ENCODE measurements at places on chromosomes 5 and 9.

- DNase-seq, result no peak
These were observed 172.5 kb upstream of the PTPRD start for GRCh38 chr9:10785255-10785654.

DNA sequence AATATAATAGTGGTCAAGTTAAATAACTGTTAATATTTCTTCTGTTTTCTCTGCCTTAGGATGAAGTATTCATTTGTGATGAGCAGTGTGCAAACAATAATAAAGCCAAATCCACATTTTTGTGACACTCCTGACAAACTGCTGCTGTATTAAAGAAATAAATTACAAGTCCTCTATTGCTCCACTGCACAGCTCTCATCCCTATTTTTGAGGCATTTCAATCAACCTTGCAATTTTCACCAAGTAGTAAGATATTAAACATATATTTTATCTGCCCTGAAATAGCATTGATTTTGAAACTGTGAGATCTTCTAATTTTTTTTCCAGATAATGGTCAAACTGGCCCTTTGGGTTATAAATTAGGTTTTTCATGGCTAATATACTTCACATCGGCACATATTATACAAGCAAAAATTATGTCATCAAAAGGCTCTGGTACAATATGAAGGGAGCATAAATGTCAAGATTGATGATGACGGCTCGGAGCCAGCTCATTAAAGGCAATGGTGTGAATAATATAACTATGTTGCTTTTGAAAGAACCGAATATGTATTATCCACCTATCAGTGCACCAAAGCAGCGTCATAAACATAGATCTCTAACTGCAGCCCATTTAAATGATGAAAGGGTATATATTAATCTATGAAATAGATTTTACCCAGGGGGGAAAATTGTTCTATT, 764.9 kb downstream of the DNAH5 start:
- no peak for DNase-seq

- DNase-seq, result no peak
These were observed 118.4 kb downstream of the PAPPA start for GRCh38 chr9:116271991-116272390.

GRCh38 chr5:55657443-55657842, 54.7 kb downstream of the SLC38A9 start:
- DNase-seq, result no peak

DNA sequence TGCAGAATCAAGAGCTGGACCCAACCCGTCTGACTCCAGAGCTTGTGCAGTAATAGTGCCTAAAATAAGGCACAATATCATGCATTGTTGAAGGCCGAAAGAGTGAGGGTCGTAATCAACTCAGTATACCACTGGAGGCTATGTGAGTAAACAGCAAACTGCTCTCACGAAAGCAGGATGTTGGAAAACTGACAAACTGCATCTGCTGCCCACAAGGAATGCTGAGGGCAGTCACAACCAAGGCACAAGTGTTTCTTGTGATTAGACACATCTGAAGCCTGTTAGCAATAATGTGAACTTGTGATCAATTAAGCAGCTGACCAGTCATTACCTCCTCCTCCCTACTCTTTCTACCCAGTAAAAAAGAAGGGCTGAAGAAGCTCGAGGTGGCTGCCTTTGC, 48.8 kb downstream of the TRPM3 start:
- DNase-seq, result no peak

DNA sequence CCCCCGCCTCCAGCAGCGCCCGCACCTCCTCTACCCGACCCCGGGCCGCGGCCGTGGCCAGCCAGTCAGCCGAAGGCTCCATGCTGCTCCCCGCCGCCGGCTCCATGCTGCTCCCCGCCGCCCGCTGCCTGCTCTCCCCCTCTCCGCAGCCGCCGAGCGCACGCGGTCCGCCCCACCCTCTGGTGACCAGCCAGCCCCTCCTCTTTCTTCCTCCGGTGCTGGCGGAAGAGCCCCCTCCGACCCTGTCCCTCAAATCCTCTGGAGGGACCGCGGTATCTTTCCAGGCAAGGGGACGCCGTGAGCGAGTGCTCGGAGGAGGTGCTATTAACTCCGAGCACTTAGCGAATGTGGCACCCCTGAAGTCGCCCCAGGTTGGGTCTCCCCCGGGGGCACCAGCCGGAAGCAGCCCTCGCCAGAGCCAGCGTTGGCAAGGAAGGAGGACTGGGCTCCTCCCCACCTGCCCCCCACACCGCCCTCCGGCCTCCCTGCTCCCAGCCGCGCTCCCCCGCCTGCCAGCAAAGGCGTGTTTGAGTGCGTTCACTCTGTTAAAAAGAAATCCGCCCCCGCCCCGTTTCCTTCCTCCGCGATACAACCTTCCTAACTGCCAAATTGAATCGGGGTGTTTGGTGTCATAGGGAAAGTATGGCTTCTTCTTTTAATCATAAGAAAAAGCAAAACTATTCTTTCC, 19.3 kb downstream of the CDKN2A start:
- no peak for DNase-seq

DNA sequence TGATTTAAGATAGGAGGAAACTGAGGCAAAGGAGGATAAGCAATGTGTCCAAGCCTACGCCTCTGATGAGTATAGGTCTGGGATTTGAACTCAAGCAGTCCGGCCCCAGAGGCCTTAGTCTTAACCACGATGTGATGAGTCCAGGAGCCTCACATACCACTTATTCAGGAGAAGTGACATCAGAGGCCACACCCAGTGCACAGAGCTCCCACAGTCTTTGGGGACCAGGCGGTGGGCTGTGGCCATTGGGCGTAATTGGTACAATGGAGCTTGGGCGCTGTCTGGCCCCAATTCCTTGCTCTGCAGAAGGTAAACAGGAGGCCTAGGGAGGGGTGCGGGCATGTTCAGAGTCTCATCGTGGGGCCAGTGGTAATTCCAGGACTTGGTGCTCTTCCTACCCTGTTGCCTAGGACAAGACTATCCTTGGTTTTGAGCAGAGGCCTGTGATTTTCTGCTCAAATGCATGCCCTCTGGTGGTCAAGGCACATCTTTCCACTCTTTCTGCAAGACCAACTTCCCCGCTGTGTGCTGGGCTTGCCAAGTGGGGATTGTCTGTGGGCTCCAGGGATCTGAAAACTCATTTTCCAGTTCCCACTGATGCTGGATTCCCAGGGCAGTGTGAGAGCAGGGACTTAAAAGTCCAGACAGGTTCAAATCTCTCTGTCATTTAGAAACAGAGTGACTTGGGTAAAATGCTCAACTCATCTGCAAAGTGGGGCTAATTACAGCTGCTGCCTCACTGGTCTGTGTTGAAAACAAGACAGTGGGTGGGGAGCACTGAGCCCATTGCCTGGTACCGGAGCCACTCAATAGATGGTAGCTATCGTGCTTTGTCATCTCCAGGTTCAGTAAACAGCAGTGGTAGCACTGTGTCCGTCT, 15.8 kb downstream of the NDST1 start:
- DNase-seq, result no peak

- no peak for DNase-seq
These were observed 173.5 kb downstream of the C5orf15 start for GRCh38 chr5:133794771-133795415.

DNA sequence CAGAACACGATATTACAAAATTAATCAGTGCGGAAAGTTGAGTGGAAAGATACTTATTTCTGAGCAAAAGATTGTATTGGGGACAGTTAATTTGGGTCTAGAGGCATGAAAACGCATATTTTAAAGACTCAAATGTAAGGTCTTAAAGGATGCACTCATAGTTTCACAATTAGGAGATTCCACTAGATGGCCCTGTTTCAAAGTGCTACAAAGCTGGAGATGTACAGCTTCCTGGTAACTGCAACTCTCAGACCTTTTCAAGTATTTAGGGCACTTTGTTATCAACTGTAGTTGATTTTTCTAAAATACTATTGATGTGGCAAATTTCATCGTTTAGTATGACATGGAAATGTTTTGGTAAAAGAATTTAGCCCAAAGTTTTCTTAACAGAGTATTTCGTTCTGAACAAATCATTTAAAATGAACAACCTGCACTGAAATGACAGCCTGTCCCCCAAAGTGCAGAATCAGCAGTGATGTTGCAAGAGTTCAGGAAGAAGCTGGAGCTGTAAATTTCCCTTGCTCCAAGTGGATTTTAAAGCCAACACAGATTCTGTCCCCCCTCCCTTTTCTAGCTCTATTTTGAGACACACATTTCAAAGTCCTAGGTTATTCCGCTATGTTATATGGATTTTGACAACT, 16.2 kb upstream of the NDUFB6 start:
- DNase-seq, result no peak

DNA sequence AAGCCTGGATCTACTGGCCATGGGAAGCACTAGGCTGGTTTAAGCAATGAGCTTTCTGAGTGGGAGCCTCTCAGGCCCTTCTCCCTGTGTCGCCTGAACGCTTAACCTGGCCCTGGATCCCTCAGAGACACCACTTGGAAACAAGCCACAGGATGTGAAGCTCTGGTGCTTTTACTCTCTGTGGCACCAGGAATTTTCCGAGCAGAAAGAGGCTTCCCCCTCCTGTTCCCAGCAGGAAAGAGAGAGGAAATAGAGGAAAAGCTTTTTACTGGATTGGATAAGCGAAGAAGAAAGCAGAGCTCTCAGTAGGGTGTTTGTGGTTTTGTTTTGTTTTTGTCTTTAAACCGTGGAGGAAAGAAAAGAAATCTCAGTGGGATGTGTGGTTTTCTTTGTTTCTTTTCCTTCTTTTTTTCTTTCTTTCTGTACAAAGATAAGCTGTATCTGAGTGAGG, 34.5 kb downstream of the COL15A1 start:
- no peak for DNase-seq

GRCh38 chr9:107389617-107390071, 99.9 kb downstream of the KLF4 start:
- peak; percentile 69 for DNase-seq

GRCh38 chr9:113173341-113173740, 22.5 kb downstream of the SLC31A2 start:
- no peak for DNase-seq

GRCh38 chr9:69637817-69638200, 34.4 kb downstream of the APBA1 start:
- DNase-seq, result peak; percentile 39

- peak; percentile 25 for DNase-seq
These were observed 168.5 kb downstream of the RGS3 start for GRCh38 chr9:113631871-113632665.

DNA sequence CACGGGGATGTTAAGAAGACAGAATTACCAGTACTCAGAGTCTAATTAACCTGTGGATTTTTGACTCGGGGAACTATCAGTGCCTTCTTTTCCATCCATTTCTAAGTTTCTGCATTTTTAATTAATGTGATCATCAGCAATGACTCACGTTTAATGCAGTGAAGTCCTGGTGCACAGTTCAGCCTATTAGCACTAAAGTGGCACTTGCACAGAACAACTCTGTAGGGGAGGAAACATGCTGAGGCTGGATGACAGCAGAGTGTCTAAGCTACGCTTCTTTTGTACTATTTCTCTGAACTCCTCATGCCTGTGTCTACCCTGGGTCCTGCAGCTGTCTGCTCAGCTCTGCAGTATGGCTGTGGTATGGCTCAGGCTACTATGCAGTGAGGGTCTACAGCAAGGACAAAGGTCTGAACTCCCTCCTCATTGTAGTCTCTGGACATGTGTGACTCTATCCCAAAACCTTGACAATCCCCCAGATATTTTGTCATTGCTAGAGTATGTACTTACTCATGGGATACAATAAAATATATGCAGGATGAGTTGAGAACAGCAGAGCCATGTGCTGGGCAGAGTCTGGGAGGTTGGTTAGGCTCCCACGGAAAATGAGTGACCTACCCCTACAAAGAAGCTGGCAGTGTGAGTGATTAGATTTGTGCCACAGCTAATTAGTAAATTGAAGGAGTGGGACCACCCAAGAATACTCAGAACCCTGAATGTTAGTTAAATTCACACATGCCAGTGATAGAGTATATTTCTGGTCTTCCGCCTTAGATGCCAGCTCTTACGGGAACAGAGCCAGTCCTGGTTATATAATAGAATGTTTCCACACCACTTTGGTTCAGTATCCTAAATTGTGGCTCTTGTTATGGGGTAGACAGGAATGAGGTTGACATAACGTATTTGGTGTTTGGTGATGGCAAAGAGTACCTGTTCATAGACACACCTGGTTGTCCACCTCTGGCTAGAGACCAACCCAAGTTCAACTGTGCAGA, 148.0 kb downstream of the GHR start:
- DNase-seq, result no peak

DNA sequence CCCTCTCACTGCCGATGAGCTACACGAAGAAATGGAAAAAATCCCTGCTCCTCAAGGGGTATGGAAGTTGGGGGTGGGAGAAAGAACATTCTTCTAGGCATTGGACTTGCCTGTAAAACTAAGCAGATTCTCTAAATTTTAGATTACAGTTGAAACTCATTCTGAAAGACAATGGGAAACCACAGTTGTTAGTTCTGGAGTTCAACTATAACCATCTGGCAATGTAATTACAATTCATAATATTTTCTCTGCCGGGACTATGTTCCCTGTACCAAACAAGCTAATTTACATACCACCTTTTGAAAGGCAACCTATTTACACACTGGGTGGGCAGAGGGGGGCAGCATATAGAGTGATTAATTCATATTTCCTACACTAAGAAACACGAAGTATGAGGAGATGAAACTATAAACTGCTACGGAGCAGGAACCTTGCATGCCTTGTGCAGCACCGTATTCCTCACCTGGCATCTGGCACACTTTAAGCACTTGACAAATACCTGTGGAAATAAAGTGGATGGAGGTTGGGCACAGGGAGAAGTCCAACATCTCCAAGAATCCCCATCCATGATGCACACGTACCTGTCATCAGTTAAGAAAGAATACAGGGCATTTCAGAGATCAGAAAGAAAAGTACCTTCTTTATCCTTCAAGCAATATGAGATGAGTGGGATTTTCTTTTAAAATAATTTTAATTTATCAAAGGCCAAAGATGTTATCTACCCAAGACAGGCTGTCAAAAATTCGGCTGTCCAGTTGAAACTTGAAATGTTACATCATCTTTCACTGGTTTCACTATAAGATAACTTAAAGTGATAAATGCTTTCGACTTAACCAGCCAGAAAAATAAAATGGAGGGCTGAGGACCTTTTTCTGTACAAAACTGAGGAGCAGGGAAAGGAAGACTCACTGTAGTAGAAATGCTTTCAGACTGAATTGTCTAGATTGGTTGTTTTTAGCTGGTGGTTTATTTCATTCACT, 54.2 kb downstream of the SSBP2 start:
- DNase-seq, result no peak

DNA sequence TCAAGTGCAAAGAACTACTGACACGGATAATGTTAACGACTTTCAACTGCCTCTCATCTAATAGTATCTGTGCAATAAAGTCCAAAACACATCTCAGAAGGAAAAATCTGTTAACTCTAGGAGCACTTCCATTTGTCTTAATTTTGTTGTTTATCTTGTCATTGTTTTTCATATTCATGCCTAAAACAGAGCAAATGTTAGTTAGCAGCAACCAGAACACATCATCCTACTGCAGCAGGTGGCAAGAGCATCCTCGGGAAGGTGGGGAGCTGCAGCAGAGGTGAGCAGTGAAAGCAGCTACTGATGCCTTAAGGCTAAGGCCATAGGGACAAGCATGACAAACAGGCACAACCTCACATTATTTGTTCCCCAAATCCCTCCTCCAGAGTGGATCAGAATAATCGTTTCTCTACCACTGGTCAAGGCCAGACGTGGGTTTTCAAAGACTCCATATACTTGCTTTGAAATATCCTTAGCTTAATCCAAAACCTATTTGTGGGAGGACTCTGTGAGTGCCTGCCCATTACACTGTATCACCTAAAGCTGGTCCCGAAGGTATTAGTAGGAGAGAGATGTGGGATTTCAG, 1.0 kb downstream of the HMGCS1 start:
- no peak for DNase-seq

Data from GM04503 (cell line).